Cerebellar cortex (tissue), 1 donor: ENCODE measurements at places on chromosomes 7 and 10.

DNA sequence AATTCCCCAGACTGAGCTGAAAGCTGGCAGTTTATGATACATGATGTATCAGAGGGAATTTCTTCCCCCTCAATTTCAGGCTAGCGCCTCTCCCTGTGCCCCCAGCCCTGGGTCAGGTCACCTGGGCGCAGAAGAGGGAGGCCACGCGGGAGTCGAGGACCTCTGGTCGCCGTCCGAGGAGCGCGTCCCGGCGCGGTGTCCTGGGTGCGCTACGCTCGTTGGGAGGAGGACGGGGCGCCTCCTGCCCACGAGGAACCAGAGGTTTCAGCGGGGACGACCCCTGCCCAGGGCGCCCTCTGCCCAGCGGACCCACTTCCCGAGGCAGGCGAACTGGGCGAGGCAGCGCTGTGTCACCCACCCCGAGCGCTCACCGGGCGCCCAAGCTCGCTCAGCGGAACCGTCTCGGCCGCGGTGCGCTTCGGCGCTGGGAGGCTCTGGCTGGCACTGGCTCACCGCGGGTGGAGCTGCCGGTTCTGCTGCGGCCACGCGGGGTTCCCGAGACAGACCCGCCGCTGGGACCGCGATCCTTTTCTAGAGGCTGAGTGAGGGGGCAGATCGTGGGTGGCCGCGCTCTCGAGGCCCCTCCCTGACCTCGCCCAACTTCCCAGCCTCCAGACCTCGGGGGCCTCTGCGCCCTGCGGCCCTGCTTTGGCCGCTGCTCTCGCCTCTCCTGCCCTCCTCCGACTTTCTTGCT is at the start of gene FAM237B:
TSS of gene FAM237B (minus strand) at position 504 of the 694 bp plus-strand sequence. CDS start 1,556 bp downstream, outside the sequence.
- no peak for DNase-seq

- DNase-seq, result no peak
Observed at GRCh38 chr10:35633006-35633980, 8.8 kb downstream of the FZD8 start.

DNA sequence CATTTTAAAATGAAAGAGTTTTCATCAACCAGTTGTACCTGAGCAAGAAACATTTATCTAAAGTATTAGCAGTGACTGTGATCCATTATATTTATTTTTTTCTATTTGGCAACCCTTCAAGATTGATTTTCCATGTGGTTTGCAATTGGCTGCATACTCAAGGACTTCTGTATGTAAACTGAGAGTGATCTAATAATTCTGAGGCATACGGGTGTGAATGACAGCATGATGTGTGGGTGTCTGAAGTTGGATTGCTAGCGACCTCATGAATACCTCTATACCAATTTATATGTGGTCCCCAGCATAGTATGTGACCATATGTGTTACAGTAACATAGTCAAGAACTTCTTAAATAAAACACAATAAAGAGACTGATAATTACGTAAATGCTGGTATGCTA is 8.2 kb upstream of the MPP7 start:
- no peak for DNase-seq

- DNase-seq, result no peak
Observed at GRCh38 chr10:618229-618989, 71.1 kb downstream of the DIP2C start.

GRCh38 chr10:116125180-116125579 is 147.8 kb downstream of the GFRA1 start:
- no peak for DNase-seq

DNA sequence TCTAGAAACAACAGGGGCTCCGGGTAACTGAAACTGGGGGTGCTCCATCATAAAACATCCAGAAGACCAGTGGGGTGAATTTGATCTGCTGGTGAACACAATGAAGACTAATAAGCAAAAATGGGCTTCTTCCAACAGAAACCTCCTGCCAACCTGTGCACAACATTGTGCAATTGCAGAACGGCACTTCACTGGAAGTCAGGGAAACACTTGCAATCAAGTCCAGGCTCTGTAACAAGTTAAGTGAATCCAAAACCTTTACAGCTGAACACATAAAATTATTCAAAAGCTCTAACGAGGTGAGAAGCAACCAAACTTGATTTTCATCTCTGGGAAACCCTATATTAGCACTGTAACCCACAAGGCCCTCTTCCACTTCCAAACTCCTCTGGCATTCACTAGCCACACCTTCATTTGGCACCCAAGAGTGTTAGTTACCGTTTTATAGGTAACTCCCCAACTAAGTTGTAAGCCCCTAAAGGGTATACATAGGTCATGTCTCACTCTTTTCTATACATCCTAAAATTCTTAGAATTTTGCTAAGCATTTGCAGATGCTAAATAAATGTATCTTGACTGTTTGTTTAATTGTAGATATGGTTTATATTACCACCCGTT is 22.0 kb downstream of the IMMP2L start:
- no peak for DNase-seq

GRCh38 chr7:106629516-106629915 is 31.4 kb downstream of the CCDC71L start:
- DNase-seq, result no peak

DNA sequence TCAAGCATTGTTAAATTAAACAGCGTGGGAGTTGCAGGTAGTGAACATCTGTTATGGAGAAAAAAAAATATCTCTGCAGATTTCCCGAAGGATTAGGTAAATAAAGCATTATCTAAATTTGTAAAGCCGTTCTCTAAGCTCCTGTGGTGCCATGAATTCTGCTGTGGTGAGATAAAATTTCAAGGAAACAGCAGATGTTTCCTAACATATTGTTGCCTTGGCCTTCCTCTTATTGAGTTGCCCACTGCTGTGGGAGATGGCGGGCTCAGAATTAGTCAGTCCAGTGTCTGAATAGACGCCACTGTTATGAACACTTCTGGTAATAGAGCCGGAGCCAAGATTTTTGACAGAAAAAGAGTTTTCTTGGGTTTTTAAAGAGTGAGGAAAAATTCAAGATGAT is 82.6 kb upstream of the ELMO1 start:
- DNase-seq, result no peak

- no peak for DNase-seq
Observed at GRCh38 chr10:92124020-92124419, 166.9 kb downstream of the CPEB3 start.

- DNase-seq, result peak; percentile 88
Observed at GRCh38 chr10:101485681-101486554, 102.1 kb downstream of the POLL start.

- DNase-seq, result no peak
Observed at GRCh38 chr7:24701261-24702235, 55.7 kb downstream of the GSDME start.

DNA sequence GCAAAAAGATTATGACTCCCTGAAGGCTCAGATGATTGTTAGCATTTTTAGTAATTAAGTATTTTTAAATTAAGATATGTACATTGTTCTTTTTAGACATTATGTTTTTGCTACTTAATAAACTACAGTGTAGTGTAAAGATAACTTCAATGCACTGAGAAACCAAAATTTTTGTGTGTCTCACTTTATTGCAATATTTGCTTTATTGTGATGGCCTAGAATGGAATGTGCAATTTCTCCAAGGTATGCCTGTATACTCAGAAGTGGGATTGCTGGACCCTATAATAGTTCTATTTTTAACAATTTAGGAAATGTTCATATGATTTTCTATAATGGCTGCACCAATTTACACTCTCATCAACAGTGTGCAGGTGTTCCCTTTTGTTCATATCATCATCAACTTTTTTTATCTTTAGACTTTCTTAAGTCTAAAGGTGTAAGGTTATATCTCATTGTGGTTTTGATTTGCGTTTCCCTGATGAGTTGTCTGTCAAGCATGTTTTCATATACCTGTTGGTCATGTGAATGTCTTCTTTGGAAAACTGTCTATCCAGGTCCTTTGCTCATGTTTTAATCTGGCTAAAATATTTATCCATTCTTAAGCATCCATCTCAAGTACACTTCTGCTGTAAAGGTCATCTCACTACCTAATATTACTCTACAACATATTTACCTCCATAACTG is 1323.5 kb upstream of the LRRTM3 start:
- no peak for DNase-seq

GRCh38 chr10:42645103-42645502 is 6.7 kb upstream of the ZNF33B start:
- no peak for DNase-seq

DNA sequence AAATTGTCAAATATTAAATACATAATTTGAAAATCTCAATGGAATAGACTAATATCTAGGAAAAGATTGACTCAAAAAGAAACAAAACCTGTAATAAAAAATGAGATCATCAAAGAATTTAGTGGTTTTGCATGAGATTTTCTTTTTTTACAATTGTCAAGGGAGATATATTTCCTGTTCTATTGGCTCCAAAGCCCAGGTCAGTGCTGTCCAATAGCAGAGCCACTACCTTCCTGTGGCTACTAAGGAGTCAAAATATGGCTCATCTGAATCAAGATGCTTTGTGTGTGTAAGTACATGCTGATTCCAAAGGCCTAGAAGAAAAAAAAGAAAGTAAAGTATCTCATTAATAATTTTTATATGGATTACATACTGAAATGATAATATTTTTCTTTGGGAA is 191.9 kb downstream of the C7orf25 start:
- no peak for DNase-seq

- DNase-seq, result no peak
Observed at GRCh38 chr7:146862415-146862814, 745.8 kb downstream of the CNTNAP2 start.

DNA sequence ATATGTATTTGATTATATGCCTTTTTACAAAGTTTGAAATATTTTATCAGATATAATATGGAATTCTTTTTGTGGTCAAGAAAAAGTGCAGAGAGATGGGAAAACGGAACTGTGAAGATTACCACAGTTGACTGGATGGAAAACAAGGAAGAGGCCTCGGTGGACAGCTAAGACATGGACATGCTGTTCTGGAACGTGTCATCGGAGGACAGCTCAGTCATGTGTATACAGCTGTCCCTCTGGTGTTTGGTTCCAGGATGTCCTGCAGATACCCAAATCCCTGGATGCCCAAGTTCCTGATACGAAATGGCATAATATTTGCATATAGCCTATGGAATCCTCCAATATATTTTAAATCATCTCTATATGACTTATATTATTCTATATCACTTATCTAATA is 49.4 kb downstream of the TRIL start:
- no peak for DNase-seq

DNA sequence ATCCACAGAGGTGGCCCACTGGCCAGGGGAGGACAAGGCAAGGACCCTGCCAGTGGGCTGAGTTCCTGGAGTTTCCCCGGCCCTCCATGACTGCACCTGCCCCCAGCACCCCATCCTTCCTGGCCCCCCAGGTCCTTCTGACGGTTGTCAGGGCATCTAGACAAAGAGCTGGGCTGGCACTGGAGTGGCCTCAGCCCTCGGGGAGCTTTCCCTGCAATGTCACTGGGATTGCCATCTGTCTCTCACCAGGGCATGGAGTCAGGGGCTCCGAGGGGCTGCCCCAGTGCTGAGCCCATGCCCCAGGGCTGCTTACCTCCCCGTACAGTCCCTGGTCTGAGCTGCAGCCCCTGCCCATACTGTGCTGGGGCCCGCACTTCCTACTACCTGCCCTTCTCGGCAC is 446.5 kb upstream of the MKI67 start:
- no peak for DNase-seq

DNA sequence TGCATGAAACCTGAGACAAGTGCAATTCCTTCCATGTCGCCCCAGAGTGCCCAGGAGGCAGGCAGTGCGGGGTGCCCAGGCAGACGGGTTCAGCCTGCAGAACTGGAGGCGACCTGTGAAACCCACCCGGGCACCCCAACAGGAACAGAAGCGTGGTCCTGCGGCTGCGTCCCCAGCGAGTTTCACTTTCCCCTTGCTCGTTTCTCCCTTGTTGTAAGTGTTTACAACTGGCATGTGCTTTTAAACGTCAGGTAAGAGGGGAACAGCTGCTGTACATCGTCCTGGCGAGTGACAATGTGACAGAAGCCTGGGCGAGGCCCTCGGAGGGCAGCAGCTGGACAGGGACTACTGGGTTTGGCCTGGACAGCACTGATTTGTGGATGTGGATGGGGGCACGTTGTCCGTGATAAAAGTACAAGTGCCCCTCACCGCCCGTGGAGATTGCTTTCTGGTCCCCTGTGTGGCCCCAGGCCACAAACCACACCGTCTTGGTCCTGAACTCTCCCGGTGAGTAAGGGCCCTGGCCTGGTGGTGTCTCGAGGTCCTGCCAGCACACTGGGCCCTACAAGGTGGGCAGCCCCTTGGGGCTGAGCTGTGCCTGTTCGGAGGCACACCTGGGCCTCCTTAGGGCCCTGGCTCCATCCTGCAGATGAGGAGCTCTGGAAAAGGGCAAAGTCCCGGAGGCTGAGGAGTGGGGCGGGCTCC is 4.0 kb downstream of the VENTX start:
- no peak for DNase-seq

- no peak for DNase-seq
Observed at GRCh38 chr10:77622889-77623291, 14.7 kb downstream of the KCNMA1 start.

- DNase-seq, result peak; percentile 72
Observed at GRCh38 chr7:18570890-18571478, 75.4 kb downstream of the HDAC9 start.

DNA sequence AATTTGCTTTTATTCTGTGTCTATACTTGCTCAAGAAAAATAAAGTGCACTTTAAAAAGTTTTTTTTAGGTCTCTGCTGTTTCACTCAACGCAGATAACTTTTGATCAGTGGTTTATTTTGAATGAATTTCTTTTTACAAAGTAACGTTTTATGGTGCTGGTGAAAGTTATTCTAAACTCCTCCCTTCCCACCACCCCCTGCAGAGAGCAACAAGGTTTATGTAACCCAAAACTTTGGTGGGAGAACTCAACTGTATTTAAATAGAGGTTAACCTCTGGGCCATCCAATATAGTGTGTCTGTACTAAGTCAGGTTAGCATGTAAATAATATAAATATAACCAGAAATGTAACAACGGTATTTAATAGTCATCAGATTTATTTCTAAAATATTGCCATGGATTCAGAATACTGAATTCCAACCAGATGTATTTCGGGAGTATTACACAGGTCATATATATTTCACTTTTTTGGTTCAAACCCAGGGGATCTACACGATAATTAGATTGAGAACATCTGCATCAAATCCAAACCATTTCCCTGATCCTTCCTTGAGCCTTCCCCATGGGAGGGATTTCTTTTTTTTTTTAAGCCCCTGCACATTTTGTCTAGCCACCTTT is 3.9 kb upstream of the CUX1 start:
- no peak for DNase-seq

DNA sequence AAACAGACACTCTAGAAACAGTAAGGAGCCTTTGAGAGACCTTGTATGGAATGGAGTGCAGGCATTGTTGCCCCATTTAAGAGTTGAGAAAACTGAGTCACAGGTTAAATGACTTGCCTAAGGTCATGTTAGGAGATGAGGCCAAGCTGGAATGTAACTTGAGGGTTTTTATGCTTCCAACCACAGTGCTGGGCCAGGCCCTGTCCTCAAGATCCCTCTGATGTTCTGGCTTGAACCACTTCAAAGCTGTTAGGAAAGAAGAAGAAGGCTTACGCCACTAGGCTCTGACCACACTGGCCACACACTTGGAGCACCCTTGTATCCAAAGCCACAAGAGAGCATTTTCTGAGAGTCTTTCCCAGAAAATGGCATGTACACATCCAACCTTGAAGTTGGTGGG is 42.7 kb downstream of the PLAU start:
- DNase-seq, result no peak

GRCh38 chr7:54541669-54542625 is at the start of gene VSTM2A:
VSTM2A (plus strand) TSS chr7:54542375; CDS start chr7:54542731, 356 bp downstream.
- DNase-seq, result peak; percentile 48

- no peak for DNase-seq
Observed at GRCh38 chr10:68566351-68566750, 6.2 kb downstream of the TET1 start.

- no peak for DNase-seq
Observed at GRCh38 chr10:100930368-100930767, 17.6 kb downstream of the SLF2 start.

- DNase-seq, result no peak
Observed at GRCh38 chr10:107619139-107619538, 454.6 kb upstream of the SORCS1 start.
